HEK293T (cell line): ENCODE measurements at places on chromosomes 16 and 17.

- no peak for DNase-seq
These were observed 84.8 kb downstream of the MRM1 start for GRCh38 chr17:36686123-36686669.

GRCh38 chr17:65637786-65638185, 76.3 kb upstream of the AXIN2 start:
- DNase-seq, result no peak

DNA sequence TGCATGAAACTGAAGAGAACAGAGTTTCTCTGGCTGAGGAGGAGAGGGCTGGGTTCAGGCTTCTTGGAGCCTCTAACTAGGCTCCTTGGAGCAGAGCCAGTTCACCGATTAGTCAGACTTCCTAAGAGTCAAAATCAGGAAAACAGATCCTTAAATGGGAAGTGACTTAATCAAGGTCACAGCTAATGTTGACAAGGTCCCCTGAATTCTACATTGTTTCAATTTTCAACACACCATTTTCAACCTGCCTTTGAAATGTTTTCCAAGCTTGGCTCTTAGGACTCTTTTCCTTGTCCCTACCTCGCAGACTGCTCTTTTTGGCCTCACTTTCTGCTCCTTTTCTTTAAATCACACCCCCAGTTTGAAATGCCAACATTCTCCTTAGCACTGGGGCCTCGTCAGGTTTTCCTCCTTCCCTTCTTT, 16.3 kb downstream of the MYL4 start:
- no peak for DNase-seq

GRCh38 chr16:65936096-65936495, 430.4 kb upstream of the CDH5 start:
- DNase-seq, result no peak

DNA sequence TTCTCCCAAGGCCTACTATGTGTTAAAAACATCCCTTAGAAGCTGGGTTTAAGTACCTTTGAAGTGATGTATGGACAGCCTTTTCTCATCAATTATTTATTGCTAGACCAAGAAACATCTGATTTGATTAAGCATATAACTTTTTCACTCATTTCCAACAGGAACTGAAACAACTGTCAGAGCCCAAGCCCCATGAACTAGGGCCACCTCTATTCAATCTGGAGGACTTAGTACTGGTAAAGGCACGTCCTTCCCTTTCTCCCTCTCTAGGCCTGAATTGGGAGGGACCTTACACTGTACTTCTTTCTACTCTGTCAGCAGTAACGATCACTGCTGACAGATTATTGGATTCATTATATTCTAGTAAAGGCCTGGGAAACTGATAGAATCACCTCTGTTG, 612.0 kb upstream of the CDH8 start:
- DNase-seq, result no peak

- DNase-seq, result no peak
These were observed 4.9 kb downstream of the MYLK3 start for GRCh38 chr16:46743232-46743719.
